ENCODE measurements at places on chromosomes 2 and 18. TPM values are rescaled to one million over a fixed set of nuclear protein-coding genes. Genes with fewer than 3 reads are reported as not detected.

DNA sequence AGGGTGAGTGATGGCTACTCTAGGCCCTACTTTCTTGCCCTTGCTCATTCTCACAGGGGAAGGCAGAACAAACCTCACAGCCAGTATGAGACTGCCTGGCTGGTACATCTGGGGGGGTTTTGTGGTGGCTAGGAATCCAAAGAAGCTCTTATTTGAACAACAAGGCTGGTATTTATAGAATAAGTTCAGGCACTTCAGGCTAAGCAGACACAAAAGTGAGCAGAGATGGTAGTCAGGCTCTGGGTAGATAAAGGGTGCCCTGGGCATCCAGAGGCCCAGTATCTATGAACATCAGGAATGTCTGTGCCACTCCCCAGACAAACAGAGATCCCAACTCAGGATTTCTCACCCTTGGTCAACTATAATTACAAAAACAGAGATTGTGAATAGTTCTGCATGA lies 57.2 kb upstream of the RTN4 start:
- no peaks in the 10 kb centered on the region for H3K36me3 ChIP-seq
- no peak overlapping the region for H3K4me3 ChIP-seq
- no peak for DNase-seq
- H3K27me3 ChIP-seq, result peaks cover 2% of the 10 kb centered on the region
- no peak overlapping the region for H3K27ac ChIP-seq

DNA sequence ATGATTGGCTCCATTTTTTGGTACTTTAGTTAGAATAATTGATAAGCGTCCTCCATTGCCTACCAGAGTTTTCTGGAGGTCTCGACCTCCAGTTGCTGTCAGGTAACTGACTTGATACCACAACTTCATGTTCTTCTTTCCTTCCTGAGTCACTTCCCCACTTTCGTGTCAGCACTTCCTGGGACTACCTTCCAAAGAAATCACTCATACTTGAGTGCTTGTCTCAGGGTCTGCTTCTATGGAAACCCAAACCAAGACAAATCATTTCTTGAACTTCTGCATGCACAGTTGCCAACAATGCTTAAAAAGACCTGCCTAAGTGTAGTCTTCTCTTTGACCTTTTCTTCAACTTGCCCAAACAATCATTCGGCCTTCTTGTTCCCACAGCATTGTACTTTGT lies 210.3 kb upstream of the ETAA1 start:
- no peaks in the 10 kb centered on the region for H3K36me3 ChIP-seq
- H3K4me3 ChIP-seq, result no peak overlapping the region
- H3K27me3 ChIP-seq, result peaks cover 2% of the 10 kb centered on the region
- no peak overlapping the region for H3K27ac ChIP-seq
- no peak for DNase-seq
- H3K4me1 ChIP-seq, result no peaks in the 10 kb centered on the region

THSD7B gene
- total RNA-seq, result 10.5 TPM

MAL gene
- total RNA-seq, result not detected
